NB4 (cell line): ENCODE measurements at places on chromosomes 2 and 18.

GRCh38 chr2:180905002-180905401 lies 75.4 kb upstream of the UBE2E3 start:
- DNase-seq = peak; percentile 9

DNA sequence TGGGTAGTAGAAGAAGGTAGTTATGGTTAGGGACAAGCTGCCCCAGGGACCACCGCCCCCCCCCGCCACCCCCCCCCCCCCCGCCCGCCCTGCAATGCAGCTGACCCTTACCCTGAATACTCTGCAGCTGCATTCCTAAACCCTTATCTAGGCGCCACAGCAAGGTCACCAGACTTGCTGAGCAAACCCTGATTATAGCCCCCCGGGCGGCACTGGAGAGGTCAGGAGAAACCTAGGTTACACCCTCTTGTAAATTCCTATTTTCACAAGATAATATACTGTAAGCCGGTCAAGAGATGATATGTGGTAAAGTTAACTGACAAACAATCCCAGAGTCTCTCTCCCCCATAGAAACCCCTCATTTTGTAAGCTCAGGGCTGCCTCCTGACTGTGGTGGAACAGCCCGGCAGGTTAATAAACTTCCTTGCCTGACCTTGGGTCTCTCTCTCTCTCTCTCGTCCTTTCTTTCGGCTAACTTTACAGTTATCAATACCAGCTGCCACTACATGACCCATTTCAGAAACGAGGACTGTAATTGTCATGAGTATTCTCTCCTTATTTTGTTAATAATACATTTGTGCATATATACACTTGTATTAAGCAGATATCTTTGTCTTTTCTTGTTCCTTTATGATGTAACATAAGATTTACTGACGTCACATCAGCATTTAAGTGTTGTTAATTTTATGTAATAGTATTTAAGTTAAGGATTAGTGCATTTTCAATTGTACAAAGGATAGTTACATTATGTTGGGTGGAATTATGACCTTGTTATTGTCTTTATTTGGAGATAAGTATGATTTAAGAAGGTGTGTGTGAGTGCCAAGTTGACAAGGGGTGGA lies 22.8 kb upstream of the SMAD4 start:
- DNase-seq = no peak

GRCh38 chr2:219540784-219541504 lies 2.7 kb downstream of the CHPF start:
- DNase-seq = no peak

DNA sequence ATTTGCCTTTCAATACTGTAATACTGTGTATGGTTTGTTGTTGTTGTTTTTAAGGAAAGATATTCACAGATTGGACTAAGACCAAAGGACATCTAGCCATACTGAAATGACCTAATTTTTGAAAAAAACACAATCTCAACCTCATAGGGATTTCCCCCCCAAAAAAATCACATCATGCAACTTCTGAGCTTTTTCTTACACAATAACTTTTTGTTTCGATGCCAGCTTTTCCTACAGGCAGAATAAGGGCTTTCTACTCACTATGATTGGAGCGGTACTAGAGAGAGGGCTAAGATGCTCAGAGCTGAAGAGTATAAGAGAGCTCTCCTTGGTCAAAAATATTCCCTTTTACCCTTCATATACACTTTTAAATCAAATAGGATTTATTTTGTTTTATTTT lies 32.4 kb upstream of the SLC3A1 start:
- no peak for DNase-seq

DNA sequence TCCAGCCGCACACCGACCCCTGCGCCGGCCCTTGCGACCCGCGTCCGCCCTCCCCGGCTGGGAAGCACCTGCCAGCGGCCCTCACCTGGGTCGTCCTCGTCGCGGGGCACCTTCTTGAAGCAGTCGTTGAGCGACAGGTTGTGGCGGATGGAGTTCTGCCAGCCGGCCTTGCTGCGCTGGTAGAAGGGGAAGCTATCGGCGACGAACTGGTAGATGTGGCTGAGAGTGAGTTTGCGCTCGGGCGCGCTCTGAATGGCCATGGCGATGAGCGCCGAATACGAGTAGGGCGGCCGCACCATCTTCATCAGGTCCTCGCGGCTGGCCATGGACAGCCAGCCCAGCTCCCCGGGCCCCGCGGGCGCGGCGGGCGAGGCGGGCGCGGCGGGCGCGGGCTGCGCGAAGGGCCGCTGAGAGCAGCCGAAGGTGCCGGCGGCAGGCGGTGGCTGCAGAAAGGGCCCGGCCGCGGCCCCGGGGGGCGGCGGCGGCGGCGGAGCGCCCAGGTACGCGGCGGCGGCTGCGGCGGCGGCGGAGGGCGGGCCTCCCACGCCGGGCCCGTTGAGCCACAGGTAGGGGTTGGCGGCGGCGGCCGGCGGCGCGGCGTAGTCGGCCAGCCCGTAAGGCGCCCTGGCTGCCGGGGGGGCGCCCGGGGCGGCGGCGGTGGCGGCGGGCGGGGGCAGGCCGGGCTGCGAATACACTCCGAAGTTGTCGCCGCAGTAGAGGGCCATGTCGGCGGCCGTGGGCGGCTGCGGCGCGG lies 505 bp downstream of the FOXI3 start:
- no peak for DNase-seq

DNA sequence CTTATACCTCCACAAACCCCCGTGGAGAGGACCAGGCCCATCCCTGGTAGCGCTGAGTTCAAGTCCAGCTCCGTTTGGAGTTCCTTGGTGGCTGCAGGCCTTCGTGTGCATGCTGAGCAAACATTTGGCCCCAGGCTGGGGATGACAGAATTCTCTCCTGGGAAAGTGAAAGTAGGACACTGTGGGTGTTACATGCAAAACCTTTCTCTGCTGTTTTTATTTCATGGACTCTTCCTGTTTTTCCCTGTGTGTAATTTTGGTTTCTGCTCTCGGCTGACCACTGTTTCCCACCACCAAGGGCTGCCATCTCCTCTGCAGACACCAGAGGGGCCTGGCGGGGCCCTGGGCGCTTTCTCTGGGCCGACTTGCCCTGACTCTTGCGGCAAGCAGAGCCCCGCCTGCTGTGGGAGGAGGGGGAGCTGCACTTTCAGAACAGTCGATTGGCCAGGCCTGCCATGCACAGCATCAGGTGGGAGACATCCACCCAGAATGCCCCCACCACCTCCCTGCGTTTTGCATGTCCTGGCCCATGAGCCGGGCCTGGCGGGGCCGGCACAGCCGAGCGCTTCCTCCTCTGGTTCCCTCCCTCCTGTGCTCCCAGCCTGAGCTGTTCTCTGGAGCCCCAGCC lies 102.4 kb downstream of the CABLES1 start:
- no peak for DNase-seq

- peak; percentile 77 for DNase-seq
Measured at GRCh38 chr18:63161761-63162195, 157.8 kb downstream of the BCL2 start.
